ENCODE measurements at places on chromosomes 3 and 15. TPM values are rescaled to one million over a fixed set of nuclear protein-coding genes. Genes with fewer than 3 reads are reported as not detected.

The RBPMS2 gene
- 15.2 TPM for polyA plus RNA-seq

The PP2D1 gene
- 1.1 TPM for polyA plus RNA-seq

DNA sequence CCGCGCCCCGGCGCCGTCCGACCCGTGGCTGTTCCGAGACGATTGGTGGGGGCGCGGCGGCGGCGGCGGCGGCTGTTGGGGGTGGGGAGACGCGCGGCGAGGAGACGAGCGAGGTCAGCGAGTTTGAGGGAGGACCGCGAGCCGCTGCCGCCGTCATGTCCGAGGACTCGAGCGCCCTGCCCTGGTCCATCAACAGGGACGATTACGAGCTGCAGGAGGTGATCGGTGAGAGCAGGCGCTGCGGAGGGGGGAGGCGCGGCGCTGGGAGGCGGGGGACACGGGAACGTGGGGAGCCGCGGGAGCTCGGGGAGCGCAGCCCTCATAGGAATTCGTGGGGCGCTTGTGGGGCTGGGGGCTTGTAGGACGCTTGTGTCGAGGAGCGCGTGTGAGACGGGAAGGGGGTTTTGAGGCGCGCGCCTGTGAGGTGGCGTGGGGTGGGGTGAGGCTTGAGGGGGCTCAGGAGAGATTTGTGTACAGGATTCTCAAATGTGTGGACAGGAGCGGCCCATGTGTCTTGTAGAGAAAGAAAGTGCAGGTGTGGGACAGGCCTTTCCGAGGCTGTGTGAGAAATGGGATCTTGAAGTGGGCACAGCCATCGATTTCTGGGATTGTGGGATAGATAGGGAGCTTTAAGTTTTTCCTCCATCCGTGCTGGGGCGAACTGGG lies 518 bp downstream of the OXSR1 start:
- peak; percentile 45 for DNase-seq

The C3orf20 gene
- 0.19 TPM for polyA plus RNA-seq

DNA sequence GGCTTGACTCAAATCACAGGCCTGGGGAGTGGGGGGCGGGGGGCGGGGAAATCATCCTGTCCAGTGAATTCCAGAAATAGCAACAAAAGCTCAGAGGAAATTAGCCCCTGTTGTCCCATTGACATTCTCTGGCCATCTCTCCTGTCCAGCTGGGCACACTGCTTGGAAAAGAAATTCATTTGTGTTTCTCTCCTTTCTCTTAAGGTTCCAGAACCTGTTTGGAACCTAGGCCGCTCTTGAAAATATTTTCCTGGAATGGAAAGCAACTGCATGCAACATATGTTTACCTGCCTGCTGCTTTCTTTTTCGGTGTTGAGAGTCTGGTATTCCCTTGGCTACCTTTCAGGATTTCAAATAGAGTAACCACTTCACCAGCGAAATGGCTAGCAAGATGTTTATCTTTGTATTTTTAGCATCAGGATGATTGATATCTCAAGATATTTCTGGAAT lies 169.0 kb downstream of the GHSR start:
- DNase-seq, result no peak

The PRTG gene
- 12.0 TPM for polyA plus RNA-seq

DNA sequence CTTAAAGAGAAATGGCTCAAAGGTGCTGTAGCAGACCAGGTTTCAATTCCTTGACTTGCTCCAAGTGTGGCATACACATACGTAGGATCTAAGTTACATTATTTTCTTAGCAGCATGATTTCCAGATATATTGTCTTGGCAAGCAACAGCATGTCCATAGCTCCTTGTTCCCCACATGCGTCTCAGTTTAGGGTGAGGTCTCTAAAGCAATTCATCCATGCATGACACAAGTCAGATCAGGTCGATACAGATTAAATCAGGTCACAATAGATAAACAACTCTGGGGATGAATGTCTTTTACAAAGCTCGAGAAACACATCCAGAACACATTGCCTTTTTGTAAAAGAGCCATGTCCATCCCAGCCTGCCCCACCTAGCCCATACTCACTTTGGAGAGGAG lies 108.9 kb upstream of the ABHD17C start:
- no peak for DNase-seq

DNA sequence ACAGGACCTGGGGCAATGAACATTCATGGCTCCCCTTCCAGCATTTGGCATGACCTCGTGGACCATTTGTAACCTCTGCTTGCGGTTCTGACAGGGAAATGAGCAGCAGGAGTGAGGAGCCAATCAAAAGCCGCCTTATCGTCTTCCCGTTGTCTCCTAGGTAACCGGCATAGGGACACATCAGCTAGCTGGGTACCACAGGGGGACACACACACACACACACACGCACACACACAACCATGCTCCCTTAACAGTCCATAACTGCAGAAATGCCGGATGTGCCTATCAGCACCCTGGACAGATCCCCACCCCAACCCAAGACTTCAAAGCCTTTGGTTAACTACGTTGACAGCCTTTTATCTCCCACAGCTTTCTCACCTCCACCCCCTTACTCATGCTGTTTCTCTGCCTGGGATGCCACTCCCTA lies 53.4 kb upstream of the CCDC174 start:
- DNase-seq, result no peak

DNA sequence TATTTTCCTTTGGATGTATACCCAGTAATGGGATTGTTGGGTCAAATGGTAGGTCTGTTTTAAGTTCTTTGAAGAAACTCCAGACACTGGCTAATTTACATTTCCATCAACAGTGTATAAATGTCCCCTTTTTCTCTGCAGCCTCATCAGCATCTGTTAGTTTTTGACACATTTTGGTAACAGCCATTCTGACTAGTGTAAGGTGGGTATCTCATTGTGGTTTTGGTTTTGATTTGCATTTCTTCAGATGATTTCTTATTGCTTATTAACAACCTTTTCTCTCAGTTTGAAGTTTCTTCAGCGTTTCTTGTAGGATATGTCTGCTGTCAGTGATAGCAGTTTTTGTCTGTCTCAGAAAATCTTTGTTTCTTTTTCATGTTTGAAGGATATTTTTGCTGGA lies 15.4 kb downstream of the GALK2 start:
- no peak for DNase-seq

The CADM2 gene
- 0.79 TPM for polyA plus RNA-seq

The GOLGA8G gene
- polyA plus RNA-seq, result not detected

The PIF1 gene
- polyA plus RNA-seq, result 5.7 TPM

The RAD51 gene
- 12.8 TPM for polyA plus RNA-seq

The IFRD2 gene
- 50.0 TPM for polyA plus RNA-seq

DNA sequence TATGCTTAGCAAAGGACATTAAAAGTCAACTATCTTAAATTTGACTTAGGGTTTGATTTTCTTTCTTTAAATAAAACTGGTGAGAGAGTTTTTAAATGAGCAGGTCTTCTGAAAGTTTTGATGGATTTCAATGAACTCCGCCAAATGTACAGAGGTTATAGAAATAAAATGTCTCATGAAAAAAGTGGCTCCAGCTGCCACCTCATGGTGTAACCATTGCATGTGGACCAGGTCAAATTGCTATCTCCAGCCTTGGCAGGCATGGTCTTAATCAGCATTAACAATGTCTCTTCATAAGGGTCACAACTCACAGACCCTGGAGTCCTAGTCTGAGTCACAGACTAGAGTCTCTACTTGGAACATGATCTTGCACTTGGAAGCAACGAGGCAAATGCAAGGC lies 182.3 kb downstream of the ADAMTS17 start:
- no peak for DNase-seq

GRCh38 chr3:8581806-8582445 lies 62.7 kb downstream of the SSUH2 start:
- DNase-seq, result no peak

The CNTN6 gene
- 2.8 TPM for polyA plus RNA-seq

The EPHA3 gene
- polyA plus RNA-seq, result 5.1 TPM

The ISL2 gene
- polyA plus RNA-seq, result 0.06 TPM

The GNAT1 gene
- not detected for polyA plus RNA-seq

The C2CD4A gene
- 0.35 TPM for polyA plus RNA-seq

The NBEAL2 gene
- polyA plus RNA-seq, result 51.8 TPM

The ARIH1 gene
- 177 TPM for polyA plus RNA-seq

All from left renal cortex interstitium (tissue), 4 donors.